ENCODE measurements at places on chromosomes 3 and 15. TPM values are rescaled to one million over a fixed set of nuclear protein-coding genes. Genes with fewer than 3 reads are reported as not detected.

Gene INTS14
- 59.8 TPM for total RNA-seq

- H3K27me3 ChIP-seq = no peaks in the 10 kb centered on the region
- no peak for DNase-seq
- peaks cover 38% of the 10 kb centered on the region for H3K36me3 ChIP-seq
- H3K4me3 ChIP-seq = no peak overlapping the region
- H3K27ac ChIP-seq = no peak overlapping the region
These were observed 16.8 kb upstream of the CCNDBP1 start for GRCh38 chr15:43168192-43169107.

Gene GNAT1
- total RNA-seq = not detected

DNA sequence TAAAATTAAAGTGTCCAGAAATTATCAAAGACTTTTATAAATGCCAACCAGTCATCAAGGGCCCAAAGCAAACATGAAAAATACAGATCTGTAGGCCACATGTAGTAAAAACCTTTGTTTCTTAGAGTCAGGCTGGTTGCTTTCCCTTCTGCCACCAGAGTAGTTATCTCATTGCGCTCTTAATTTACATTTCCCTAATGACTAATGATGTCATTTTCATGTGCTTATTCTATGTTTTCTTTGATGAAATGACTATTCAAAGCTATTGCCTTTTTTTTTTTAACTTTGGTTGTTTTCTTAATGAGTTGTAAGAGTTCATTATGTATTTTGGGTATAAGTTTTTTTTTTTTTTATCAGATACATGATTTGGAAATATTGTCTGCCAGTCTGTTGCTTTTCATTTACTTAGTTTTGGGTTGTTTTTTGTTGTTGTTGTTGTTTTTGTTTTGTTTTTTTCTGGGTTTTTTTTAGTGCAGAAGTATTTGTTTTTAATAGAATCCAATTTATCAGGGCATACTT is 140.6 kb downstream of the HCN4 start:
- H3K27ac ChIP-seq = no peak overlapping the region
- DNase-seq = no peak
- H3K36me3 ChIP-seq = peaks cover 7% of the 10 kb centered on the region
- peaks cover 11% of the 10 kb centered on the region for H3K4me1 ChIP-seq
- H3K4me3 ChIP-seq = no peak overlapping the region

GRCh38 chr15:64930019-64930652 is 18.4 kb downstream of the ANKDD1A start:
- H3K36me3 ChIP-seq = no peaks in the 10 kb centered on the region
- peaks cover 6% of the 10 kb centered on the region for H3K4me1 ChIP-seq
- no peaks in the 10 kb centered on the region for H3K27me3 ChIP-seq
- no peak overlapping the region for H3K27ac ChIP-seq
- DNase-seq = no peak

GRCh38 chr3:119990888-119991287 is 103.4 kb downstream of the GSK3B start:
- no peak overlapping the region for H3K27ac ChIP-seq
- H3K4me3 ChIP-seq = no peak overlapping the region
- H3K36me3 ChIP-seq = peaks cover 22% of the 10 kb centered on the region
- H3K4me1 ChIP-seq = peaks cover 31% of the 10 kb centered on the region

Gene LRCH3
- total RNA-seq = 77.5 TPM

- peaks cover 16% of the 10 kb centered on the region for H3K27me3 ChIP-seq
- peaks cover 47% of the 10 kb centered on the region for H3K4me1 ChIP-seq
- no peaks in the 10 kb centered on the region for H3K36me3 ChIP-seq
- no peak overlapping the region for H3K27ac ChIP-seq
- no peak for DNase-seq
These were observed 34.0 kb downstream of the BHLHE40 start for GRCh38 chr3:5013021-5013906.

DNA sequence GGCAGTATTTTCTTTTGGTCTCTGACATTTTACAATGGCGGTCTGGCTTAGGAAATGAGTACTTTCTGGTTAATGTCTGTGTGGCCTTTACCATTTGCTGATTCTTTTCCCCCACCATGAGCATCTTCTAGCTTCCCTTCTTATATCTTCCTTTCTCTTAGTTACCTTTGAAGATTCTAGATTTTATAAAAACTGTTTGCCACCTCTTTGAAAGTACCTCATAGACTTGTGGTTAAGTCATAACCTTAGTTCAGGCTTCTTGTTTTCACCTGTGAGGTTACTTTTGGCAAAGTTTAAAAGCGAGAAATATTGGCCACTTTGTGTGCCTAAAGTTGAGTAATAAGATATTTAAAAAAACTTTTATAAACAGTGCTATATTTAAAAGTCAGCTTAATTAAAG is 147.4 kb downstream of the FMN1 start:
- no peak overlapping the region for H3K27ac ChIP-seq
- H3K27me3 ChIP-seq = no peaks in the 10 kb centered on the region
- peaks cover 4% of the 10 kb centered on the region for H3K36me3 ChIP-seq
- peaks cover 8% of the 10 kb centered on the region for H3K4me1 ChIP-seq
- H3K4me3 ChIP-seq = no peak overlapping the region

All from activated CD4-positive, alpha-beta T cell treated with anti-CD3 and anti-CD28 coated beads for 36 hours (primary cell).